ENCODE measurements at places on chromosomes 1 and 21.

DNA sequence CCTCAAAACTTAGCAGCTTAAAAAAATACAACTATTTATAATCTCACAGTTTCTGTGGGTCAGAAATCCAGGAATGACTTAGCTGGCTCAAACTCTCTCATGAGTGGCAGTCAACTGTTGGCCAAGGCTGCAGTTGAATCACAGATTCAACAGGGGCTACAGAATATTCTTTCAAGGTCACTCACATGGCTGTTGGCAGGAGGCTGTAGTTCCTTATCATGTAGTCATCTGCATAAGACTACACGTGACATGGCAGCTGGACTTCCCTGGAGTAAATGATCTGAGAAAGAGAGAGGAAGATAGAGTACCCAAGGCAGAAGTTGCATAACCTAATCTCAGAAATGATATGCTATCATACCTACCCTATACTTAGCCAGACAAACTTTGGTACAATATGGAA, 75.2 kb upstream of the TSPAN2 start:
- no peak for DNase-seq

- no peak for DNase-seq
Measured at GRCh38 chr21:45496968-45497845, 45.0 kb downstream of the SLC19A1 start.

GRCh38 chr1:112711670-112712069, 3.5 kb downstream of the PPM1J start:
- no peak for DNase-seq

DNA sequence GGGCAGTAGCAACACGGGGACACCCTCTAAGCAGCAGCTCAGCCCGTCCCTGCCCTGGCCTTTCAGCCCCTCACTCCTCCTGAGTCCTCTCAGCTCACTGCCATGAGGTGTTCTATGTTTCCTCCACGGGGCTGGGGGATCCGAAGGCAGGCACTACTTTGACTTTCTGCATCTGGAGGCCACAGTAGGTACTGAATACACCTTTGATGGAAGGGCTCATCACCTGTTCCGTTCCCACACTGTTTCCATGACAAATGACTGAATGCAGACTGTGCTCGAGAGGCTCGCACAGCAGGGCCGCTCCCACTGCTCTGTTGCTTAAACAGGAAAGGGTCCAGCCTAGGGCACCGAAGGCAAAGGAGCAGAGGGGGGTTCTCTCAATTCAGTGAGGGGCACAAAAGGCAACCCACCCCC, 77.6 kb upstream of the DNAH14 start:
- DNase-seq, result no peak

- DNase-seq, result no peak
Measured at GRCh38 chr1:10387677-10388386, 11.0 kb upstream of the PGD start.

- DNase-seq, result no peak
Measured at GRCh38 chr1:210250998-210251679, 18.5 kb downstream of the SERTAD4 start.

DNA sequence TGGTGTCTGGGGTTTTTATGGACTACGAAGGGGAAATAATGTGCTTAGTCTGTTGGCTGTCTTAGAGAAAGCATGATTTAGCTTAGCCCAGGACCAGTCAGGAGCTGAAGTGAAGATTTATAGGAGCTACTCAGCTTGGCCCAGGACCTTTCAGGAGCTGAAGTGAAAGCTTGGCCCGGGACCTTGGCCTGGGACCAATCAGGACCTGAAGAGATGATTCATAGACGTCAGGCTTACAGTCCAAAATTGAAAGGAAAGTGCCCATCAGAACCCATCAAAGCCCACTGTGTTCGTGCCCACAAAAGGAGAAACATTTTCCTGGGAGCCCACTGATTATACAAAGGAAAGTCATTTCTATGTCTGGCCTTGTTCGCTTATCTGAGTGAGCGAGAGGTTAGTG, 35.6 kb downstream of the MSTO1 start:
- DNase-seq, result no peak

- no peak for DNase-seq
Measured at GRCh38 chr1:905071-905749, 18.5 kb upstream of the SAMD11 start.

DNA sequence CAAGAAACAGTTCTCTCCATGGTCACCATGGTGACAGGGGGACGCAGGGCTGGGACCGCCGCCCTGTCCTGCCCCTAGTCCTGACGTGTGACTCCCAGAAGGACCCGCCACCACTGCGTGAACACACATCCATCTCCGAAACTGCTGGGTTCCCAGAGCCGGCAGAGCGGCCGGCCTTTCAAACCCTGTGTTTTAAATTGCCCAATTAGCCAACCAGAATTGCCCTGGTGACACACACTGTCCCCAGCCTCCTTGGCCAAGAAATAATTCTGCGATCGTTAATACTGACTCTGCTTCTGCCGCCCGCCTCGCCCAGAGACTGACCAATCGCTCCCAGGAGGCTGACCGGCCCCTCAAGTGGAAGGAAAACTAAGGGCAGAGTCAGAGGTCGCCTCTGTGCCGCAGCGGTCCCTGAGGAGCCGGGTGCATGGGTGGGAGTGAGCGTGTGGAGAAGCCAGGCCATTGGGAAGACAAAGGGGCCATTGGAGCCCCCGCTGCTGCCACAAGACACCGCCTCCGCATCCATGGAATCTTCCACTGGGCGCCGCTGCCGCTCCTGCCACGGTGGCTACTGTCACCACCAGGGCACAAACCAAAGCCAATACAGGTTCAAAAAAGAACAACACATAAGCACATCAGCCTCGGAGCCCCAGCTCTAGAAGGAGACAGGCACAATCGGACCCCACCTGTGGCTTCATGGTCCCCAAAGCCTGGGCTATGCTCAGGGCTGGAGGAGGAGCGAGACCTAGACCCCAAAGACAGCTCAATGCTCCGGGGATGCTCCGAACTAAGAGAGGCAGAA, 273.2 kb downstream of the NPHP4 start:
- no peak for DNase-seq

- DNase-seq, result no peak
Measured at GRCh38 chr1:45863218-45863617, 59.8 kb downstream of the MAST2 start.

GRCh38 chr1:15099441-15100120, 54.0 kb upstream of the TMEM51 start:
- no peak for DNase-seq

DNA sequence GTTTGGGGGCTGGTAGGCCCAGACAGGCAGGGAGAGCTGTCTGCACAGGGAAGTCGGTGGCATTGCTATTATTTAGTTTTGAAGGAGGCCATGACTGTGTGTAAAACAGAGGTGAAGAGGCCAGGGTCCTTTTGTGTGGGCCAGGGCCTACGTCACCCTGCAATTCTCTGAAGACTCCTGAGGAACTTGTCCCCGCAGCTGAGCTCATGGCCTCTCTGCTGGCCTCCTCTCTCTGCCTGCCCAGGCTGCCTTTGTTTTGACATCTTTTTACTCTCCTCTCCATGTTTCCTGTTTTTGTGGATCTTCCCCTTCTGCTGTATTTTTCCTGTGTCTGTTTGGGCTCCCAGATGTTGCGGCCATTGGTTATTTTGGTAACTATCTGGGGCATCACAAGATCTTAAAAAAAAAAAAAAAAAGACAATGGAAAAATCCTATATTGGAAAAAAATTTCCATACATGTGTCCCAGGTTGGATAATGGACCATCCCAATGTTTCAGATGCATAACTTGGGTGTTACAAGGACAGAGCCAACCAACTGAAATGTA, 280.7 kb downstream of the RPS6KC1 start:
- no peak for DNase-seq

DNA sequence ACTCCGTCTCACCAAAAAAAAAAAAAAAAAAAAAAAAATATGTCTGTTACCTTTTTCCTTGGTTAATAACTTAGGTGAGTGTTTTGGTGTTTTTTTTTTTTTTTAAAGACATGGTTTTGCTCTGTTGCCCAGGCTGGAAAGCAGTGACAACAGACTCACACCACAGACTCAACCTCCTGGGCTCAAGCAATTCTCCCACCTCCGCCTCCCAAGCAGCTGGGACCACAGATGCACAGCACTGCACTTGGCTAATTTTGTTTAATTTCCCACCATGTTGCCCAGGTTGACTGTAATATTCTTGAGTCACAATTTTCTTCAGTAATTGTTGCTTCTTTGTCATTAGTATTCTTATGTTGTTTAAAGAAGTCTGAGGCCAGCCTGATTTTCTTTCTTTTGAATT, 149.2 kb upstream of the SYT6 start:
- no peak for DNase-seq

DNA sequence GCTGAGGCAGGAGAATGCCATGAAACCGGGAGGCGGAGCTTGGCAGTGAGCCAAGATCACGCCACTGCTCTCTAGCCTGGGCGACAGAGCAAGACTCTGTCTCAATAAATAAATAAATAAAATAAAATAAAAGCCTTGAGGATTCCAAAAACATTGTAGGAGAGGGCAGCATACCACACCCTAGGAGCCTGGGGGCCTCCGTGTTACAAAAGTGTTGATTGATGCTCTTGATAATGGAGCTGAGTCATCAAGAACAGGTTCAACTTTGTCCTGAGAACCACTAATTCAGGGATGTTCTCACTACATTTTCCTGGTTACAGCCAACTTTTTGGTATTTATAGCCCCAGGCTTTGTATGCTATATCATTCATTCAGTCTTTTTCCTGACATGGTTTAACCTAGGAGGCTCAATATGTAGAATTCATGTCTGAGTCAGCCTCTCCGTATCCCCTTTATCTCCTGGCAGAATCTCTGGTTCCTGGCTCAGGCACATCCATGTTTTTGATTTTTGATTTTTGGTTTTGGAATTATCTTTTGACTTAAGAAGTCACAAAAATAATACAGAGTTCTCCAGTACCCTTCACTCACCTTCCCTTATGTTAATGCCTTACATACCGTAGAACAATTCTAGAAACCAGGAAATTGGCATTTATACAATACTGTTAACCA, 69.4 kb downstream of the LRRC8D start:
- DNase-seq, result peak; percentile 76

DNA sequence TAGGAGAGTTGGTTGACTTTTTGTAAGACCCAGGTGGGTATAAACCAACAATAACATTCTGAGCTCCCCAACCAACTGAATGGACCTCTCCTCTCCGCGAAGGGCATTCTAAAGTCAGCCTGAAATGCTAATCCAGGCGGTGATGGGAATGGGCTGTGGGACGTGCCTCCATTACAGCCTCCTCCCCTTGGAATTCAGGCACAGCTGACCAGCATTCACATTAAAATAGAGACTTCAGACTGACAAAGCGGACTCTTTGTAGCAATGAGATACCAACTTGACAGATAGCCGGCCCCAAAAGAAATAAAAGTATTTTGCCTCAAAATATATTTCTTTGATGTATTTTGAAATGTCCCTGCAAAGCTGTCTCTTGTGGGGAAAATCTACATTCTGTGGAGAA, 101.7 kb downstream of the KIF26B start:
- no peak for DNase-seq

- DNase-seq, result no peak
Measured at GRCh38 chr1:53600561-53600960, 138.4 kb downstream of the GLIS1 start.

DNA sequence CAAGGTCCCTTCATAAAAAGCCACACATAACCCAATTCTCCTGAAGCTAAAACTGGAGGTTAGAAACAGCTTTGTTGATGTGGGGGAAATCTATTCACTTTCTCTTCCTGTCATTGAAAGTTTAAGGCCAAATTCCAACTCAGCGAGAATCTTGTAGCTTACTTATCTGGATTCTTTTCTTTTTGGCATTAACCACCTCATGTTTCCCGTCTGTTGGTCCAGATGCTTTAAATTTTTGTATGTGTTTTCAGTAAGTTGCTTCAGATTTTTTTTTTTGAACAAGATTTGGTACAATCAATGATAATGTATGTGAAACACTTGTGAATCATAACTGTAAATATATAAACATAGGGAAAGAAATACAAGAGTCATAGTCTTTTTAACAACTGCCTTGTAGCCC, 33.7 kb upstream of the NEK7 start:
- no peak for DNase-seq

GRCh38 chr1:44318097-44319088, 36.7 kb downstream of the ERI3 start:
- no peak for DNase-seq

- no peak for DNase-seq
Measured at GRCh38 chr1:166166698-166167571, at the start of gene FAM78B. TSS of gene FAM78B (minus strand) at chr1:166167001. CDS start at chr1:166166248, 753 bp downstream.

DNA sequence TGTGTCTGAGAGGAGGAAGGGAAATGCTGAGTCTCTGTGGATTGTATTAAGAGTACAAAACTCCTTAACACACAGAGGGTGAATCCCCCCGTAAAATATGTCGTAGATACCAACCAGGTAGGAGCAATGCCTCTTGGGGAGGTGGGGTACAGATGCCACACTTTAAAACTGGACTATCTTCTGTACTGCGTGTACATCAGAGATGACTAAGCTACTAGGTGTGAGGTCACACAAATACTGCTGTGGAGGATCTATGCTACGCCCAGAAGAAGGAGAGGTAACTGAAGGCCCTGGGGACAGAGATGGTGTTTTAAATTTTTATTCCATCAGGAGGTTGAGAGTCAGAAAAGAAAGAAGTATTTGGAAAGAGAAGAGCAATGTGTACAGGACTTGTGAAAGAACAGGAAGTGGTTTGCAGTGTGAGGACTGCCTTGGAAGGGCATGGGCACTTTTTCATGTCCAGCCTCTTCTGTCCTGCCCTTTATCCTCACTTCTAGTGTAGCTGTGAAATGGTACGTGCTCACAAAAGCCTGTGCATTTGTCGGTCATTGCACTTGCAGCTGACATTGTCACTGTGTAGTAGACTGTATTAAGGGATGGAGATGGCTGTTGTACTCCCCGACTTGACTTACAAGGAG, 287.8 kb upstream of the CHRM3 start:
- no peak for DNase-seq
